ENCODE measurements at places on chromosomes 13 and 19.

DNA sequence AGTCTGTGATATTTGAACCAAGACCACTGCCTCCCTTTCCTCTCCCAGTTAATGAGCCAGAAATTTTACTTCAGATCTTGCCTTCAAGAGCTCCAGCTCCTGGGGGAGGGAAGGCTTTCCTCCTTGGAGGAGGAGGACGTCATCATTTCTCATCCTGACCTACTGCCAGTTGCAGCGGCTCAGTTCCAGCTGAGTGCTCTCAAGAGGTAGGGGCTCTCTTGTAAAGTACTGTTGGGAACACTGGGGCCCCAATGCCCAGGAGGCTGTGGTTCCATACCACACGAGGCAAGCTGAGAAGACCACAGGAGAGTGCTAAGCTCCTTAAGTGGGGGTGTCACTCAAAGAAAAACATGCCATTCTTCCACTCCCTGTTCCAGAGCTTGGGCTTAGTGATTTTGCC, 36.2 kb downstream of the METTL21C start:
- DNase-seq: no peak

GRCh38 chr19:17107546-17108452, 32.2 kb downstream of the MYO9B start:
- DNase-seq: peak; percentile 88

DNA sequence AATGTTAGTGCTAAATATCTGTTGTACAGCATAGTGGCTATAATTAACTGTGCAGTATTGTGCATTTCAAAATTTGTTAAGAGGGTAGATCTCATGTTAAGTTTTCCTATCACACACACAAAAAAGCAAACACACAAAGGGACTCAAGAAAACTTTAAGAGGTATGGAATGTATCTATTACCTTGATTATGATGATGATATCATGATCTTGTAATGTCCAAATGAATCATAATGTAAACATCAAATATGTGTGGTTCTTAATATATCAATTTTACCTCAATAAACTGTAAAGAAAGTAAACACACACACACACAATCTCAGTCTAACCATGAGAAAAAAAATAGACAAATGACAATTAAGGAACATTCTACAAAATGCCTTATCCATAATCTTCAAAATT, 934.6 kb downstream of the SLITRK1 start:
- no peak for DNase-seq

- no peak for DNase-seq
Measured at GRCh38 chr19:4557971-4558941, 1.2 kb downstream of the SEMA6B start.

- no peak for DNase-seq
Measured at GRCh38 chr19:47427241-47428176, 8.2 kb upstream of the MEIS3 start.

DNA sequence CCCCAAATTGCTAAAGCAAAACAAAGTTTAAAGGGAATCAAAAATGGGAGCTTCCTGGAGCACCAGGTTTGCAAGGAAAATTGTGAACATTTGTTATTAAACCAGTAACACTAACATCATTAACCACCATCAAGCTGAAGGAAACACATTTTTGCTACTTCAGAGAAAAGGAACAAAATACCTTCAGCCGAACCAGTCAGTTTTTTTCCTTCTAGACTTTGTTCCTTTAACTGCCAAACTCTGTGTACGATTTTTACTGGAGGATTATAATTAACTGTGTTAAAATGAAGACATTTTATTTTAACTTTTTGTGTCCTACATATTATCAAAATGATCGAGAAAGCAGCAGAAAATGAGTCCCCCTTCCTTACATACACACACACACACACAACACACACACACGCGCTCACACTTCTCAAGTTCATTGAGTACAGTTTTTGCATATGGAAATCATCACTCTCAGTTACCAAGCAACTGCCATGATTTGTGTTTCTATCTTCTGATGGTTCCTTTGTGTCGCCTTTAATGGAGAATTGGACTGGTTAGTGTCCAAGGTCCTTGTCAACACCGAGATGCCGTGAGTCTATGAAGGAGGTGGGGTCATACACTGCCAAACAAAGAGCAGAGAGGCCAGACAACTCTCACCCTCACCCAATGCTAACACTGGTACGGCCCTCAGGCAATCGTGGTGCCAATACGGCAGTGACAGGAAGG, 9.8 kb upstream of the SERP2 start:
- no peak for DNase-seq

DNA sequence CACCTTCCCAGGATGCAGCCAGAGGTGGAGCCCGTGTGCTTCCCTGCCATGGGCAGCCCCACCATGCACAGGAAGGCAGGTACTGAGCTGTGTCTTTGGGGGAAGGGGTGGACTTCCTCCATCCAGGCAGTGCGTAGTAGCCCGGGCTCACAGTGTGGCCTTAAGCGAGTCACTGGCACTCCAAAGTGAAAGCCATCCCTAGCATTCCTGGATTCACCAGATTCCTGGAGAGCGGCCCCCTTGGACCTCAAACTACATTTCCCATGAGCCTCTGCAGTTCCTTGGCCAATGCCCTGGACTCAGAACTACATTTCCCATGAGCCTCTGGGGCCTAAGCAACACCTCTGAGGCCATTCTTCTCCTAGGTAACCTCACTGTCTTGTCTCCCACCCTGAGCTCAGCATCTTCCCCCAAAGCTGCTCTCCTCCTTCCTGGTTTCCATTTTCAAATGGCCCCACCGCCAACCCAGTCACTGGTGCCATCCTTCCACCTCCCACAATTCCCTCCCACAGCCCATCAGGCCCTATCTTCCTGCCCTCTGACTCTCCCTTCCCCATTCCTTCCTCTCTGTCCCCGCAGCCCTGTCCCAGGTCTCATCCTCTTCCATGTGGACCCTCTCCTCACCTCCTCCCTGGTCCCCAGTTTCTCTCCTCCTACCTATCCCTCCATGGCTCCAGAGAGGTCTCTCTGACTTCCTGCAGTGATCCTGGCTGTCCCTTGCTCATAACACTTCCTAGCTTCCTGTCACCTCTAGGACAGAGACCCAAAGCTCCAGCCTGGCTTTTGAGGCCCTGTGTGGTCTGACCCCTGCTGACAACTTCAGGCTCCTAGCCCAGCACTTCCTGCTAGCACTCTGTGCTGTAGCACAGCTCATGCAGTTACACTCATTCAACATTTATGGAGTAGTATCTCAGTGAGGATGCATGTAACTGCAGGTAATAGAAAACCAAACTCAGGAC, at the start of gene C19orf81:
C19orf81 (plus strand) TSS at position 13 of the 959 bp plus-strand sequence; CDS start at position 13, 0 bp downstream.
- no peak for DNase-seq

GRCh38 chr19:1294688-1295087, 9.0 kb downstream of the EFNA2 start:
- no peak for DNase-seq

GRCh38 chr19:41688687-41689086, 617 bp upstream of the CEACAM7 start:
- DNase-seq: no peak

DNA sequence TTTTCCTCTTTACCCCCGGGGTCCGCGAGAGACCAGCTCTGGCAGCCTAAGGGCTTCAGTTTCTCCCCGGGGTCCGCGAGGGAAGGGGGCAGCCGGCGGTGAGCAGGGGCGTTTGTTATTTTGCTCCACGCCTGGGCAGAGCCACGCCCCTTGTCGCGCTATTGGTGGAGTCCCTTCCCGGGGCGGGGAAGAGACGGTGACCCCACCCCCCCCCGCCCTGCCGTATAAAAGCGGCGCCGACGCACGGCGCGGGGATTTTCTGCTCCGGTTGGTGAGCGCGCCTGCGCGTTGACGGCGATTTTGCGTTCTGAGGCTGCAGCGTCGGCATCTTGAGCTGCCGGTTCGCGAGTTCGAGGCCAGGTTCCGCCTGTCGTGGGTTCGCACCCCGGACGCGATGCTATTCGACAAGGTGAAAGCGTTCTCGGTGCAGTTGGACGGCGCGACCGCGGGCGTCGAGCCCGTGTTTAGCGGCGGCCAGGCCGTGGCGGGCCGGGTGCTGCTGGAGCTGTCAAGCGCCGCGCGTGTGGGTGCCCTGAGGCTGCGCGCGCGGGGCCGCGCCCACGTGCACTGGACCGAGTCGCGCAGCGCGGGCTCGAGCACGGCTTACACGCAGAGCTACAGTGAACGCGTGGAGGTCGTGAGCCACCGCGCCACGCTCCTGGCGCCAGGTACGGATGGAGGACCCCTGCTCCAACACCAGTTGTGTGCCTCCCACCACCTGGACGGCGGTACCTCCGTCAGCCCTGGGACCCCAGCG, at the start of gene ARRDC2:
ARRDC2 (plus strand) TSS at position 254 of the 757 bp plus-strand sequence; CDS start at position 395, 141 bp downstream.
- peak; percentile 74 for DNase-seq

DNA sequence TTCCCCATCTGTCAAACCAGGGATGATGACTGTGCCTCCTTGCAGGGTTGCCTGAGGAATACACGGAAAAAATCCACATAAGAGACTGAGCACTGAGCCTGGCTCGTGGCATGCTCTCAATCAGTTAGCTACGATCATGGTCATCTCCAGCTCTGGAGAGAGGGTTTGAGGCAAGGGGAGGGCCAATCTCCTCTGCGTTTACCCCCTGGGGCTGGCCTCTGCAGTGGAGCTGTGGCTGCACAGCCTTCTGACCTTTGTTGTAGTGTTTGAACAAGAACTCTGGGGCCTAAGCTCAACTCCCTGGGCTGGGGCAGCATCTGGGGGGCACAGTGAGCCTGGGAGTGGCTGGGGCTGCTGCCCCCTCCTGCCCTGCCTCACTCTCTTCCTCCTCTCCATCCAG, 5.9 kb downstream of the LRRC4B start:
- no peak for DNase-seq

GRCh38 chr19:45920458-45920857, 5.9 kb upstream of the NANOS2 start:
- no peak for DNase-seq

DNA sequence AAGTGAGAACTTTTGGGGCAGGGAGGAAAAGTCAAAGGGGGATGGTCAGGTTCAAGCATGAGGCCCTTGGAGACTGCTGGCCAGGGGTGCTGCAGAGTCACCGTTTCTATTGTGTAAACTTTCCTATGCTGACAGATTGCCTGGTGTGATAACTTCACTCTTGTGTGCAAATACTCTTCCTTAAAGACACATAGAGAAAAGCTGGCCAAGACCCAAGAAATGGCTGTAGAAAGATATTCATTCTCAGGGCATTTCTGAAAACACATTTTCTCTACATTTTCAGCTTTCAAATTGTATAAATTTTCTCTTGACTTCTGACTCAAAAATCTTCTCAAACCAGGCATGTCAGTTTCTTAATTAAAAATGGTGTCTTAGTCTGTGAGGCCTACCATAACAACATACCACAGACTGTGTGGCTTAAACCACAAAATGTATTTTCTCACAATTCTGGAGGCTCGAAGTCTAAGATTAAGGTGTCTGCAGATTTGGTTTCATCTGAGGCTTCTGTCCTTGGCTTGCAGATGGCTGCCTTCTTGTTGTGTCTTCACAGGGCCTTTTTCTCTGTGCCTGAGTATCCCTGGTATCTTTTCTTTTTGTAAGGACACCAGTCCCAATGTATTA, 304.5 kb downstream of the KCNRG start:
- DNase-seq: no peak

- DNase-seq: no peak
Measured at GRCh38 chr19:17794731-17795494, at the start of gene B3GNT3. Gene B3GNT3, plus strand, starts transcription at chr19:17795138. Its CDS starts 12,670 bp downstream, at chr19:17807808.

- no peak for DNase-seq
Measured at GRCh38 chr13:88675347-88675996, 1004.3 kb downstream of the SLITRK5 start.

DNA sequence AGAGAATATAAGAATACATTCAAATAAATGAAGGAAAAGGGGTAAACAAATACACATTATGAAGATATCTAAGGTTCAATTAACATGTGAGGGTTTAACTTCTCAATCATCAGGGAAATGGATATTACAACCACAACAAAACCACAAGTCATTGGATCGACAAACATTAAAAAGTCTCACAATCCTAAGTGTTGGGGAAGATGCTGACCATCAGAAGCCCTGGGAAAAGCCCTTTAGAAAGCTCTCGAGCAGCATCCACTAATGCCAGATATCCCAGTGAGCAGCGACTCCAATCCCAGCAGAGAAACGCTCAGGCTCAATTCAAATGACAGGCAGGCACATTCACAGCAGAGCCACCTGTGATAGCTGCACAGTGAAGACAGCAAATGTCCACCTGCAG, 3.1 kb downstream of the TPRX1 start:
- DNase-seq: no peak

DNA sequence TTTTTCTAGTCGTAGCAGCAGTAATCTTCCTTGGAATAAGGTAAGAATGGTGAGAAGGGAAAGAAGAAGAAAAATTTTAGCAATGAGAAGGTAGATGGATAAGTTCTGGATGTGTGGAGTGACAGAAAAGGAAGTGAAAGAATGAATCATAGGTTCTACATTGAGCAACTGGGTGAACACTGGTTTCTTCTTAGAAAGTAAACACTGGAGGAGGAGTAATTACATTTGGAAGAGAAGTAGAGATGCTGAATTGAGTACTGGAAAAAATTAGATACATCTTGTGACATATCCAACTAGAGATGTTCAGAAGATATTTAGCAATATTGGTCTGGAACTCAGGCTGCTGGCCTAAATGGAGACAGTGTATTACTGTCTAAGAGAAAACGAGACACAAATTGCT, 148.5 kb downstream of the GPC5 start:
- DNase-seq: no peak

DNA sequence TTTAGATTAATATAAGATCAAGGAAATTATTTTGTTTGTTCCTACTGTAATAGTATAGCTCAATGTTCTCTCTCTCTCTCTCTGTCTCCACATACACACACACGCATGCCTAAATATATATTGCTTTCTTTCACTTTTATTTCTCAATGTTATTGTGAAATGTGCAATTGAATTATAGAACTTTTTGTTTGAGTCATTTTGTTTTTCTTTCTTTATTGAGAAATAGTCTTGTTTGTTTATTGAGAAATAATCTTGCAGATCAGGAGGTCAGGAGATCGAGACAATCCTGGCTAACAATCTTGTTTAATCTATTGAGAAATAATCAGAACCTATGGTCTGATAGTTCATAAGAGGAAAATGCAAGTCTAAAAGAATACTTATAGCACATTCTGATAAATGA, 1581.3 kb downstream of the EFNB2 start:
- DNase-seq: no peak

GRCh38 chr13:20129076-20129475, 31.8 kb downstream of the GJA3 start:
- no peak for DNase-seq

DNA sequence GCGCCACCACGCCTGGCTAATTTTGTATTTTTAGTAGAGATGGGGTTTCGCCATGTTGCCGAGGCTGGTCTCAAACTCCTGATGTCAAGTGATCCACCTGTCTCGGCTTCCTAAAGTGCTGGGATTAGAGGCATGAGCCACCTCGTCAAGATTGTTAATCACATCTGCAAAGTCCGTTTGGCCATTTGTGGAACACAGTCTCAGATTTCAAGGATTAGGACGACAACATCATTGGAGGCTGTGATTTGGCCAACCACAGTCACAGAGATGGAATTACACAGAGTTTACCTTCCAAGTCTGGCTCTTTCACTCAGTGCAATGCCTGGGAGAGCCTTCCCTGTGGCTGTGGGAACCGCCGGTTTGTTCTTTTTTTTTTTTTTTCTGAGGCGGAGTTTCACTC, 17.8 kb downstream of the SULT2B1 start:
- DNase-seq: no peak

GRCh38 chr19:4046946-4047683, 19.6 kb downstream of the ZBTB7A start:
- no peak for DNase-seq

GRCh38 chr13:49254007-49254406, 6.3 kb downstream of the CDADC1 start:
- no peak for DNase-seq

- DNase-seq: no peak
Measured at GRCh38 chr19:7337380-7338194, 11.2 kb upstream of the ARHGEF18 start.

- no peak for DNase-seq
Measured at GRCh38 chr19:44744871-44745332, 3.6 kb upstream of the BCL3 start.

GRCh38 chr19:35107545-35107944, 8.1 kb upstream of the FXYD3 start:
- no peak for DNase-seq
